NCI-H1105 treated with DMSO at 0.1 percent for 48 hours (cell line): ENCODE measurements at places on chromosomes 1 and 21.

GRCh38 chr1:55636696-55637095, 421.5 kb upstream of the USP24 start:
- no peak for DNase-seq

DNA sequence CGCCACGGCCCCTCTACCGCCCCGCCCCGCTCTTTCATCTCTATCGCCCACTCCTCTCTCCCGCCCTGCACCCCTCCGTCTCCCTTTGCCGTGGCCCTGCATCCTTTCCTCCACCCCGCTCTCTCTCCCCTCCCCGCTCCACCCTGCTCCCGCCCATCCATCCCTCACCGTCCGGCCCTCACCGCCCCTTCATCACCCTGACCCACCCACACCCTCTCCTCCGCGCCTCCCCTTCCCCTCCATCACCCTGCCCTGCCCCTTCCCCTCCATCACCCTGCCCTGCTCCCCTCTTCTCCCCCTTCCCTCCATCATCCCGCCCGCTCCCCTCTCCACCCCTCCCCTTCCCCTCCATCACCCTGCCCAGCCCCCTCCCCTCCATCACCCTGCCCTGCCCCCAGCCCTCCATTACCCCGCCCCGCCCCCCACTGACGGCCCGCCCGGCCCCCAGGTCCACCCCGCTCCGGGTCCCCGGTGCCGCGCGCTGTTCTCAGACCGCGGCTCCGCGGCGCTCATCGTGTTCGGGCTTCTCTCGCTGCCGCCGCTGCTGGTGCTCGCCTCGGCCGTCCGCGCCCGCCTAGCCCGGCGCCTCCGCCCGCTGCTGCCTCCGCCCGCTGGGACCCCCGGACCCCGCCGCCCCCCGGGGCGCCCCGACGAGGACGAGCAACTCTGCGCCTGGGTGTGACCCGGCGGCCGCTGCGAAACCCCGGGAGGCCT, 6.2 kb upstream of the ANKRD65 start:
- DNase-seq: no peak

GRCh38 chr1:87683196-87683956, 354.7 kb downstream of the LMO4 start:
- DNase-seq: peak; percentile 81

DNA sequence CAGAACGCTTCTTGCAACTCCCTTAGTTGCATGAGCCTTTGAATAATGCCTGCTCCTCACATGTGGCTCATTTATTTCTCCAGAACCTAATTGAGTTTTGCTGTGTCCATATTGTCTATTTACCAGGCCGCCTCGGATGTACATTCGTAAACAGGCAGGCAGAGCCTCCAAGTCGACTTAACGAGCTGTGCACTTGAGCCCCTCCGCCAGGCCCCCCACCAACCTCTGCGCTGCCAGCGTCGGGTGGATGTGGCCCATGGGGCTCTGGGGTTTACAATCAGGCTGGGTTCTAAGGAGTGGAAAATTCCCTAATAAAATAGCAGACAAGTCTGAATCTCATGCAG, 106.1 kb downstream of the NPHP4 start:
- no peak for DNase-seq

DNA sequence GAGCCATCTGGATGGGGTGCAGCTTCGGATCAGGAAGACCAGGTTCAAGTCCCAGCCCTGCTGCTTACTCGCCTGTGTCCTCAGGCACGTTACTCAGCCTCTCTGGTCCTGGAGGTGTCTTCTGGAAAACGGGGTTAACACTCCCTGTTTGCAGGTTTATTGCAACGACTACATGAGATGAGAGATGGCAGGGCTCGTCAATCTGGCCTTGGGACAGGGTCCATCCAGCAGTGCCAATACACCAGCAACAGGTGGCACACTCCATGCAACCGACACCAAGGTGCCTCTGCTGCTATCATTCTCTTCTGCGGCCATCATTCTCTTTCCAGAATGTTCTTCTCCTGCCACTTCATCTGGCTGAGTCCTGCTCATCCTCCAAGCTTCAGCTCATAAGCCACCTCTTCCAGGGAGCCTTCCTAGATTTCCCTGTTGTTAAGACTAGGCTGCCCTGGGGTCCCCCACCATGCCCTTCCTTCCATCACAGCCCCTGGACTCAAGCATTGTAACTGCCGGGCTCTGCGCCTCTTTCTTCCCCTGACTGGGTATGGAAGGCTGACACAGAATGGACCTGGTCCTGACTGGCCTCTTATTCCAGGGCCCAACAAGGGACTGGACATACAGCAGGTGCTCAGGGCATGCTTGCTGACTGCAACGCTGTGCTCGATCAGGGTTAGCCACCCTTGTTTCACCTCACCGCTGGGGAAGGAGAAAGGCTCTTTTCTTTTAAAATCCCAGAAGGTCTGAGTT, 87.4 kb downstream of the DMRTB1 start:
- no peak for DNase-seq

- peak; percentile 59 for DNase-seq
These were observed 1.1 kb upstream of the RPRD2 start for GRCh38 chr1:150362721-150363425.

DNA sequence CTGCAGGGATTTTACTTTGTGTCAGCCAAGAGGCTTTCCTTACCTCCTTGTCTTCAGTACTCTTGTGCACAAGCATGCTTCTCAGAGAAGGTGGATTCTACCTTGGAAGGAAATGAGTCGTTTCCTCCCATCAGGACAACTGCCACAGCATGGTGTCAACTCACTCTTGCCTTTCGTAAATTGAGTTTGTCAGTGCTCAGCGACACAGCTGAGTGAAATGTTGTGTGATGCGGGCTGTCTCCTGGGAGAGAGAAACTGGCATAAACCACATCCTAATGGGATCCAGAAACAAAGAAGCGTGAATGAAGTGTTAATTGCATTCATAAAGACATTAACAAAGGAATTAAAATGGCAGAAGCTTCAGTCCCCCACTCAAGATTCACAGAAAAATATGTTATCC, 51.5 kb upstream of the SLC22A15 start:
- DNase-seq: no peak

DNA sequence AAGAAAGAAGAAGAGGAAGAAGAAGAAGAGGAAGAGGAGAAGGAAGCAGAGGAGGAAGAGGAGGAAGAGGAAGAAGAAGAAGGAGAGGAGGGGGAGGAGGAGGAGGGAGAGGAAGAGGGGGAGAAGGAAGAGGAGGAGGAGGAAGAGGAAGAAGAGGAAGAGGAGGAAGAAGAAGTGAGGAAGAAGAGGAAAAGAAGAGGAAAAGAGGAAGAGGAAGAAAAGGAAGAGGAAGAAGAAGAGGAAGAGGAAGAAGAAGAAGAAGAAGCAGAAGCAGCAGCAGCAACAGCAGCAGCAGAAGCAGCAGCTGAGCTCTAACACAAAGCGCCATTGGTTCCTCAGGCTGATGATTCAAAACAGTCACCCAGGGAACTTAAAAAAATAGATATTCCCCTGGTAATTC, 34.0 kb downstream of the DNAI4 start:
- no peak for DNase-seq

DNA sequence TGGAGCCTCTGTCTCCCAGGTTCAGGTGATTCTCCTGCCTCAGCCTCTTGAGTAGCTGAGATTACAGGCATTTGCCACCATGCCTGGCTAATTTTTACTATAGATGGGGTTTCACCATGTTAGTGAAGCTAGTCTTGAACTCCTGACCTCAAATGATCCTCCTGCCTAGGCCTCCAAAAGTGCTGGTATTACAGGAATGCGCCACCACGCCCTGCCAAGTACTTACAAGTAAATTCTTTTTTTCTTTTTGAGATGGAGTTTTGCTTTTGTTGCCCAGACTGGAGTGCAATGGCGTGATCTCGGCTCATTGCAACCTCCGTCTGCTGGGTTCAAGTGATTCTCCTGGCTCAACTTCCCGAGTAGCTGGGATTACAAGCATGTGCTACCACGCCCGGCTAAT, 42.5 kb downstream of the RPRD2 start:
- no peak for DNase-seq

DNA sequence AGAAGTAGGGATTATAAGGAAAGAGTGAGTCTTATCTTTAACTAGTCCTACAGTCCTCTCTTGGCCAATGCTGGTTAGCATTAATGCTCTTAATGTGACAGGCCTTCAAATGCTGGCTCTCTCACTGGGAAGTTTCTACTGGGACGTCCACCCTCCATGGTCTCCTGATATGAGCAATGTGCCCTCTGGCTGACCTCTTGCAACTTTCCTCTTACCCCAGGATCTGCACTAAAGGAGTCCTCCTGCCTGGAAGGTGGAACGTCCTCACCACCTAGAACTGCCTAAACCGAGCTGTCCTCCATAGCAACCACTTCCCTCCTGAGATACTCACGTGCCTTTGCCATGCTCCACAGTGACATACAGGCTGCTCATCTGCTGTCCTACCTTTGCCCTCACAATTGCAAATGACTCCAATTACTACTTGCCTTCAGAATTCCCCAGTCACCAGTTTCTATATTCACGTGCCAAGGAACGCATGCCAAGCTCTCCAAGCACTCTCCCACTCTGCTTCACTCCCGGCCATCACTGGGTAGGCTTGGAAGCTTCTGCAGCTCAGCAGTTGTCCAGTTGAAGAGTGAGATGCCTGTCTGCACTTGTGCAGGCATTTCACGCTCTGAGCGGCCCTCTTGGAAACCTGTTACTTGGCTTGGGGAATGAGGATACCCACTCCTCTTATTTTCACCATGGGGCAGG, 404.7 kb downstream of the RRAGC start:
- no peak for DNase-seq

DNA sequence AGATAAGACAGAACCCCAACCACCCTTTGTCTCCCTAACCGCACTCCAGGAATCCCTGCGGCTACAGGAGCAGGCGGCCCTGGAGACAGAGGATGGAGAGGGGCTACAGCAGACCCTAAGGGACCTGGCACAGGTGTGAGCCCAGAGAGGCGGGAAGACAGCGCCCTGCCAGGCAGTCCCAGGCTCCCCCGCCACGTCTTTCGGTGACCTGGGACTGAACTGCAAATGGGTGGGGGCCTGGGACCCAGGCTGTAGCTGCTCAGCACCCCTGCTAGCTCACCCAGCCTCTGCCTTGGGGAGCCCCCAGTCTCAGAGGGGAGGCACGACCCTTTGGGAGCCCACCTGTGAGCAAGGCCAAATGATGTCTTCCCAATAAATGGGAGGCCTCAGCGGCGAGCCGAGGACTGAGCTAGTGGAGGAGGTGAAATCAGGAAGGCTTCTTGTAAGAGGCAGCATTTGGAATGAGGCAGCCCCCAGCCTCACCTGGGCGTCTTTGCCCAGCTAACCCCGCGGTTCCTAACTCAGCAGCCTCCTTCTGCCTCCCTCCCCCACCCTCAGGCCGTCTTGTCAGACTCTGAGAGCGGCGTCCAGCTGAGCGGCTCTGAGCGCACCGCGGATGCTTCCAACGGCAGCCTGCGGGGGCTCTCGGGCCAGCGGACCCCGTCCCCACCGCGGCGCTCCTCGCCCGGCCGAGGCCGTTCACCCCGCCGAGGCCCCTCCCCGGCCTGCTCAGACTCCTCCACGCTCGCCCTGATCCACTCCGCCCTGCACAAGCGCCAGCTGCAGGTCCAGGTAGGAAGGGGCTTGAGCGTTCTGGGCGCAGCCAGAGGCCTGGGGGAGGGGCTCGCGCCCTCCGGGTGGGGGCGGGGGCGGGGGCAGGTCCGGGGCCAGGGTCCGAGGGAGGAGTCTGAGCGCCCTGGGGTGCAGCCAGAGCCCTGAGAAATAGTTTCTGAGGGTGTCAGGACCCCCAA, 16.9 kb downstream of the CROCC start:
- DNase-seq: no peak

- DNase-seq: no peak
These were observed 24.5 kb downstream of the ELF3 start for GRCh38 chr1:202034683-202035462.

DNA sequence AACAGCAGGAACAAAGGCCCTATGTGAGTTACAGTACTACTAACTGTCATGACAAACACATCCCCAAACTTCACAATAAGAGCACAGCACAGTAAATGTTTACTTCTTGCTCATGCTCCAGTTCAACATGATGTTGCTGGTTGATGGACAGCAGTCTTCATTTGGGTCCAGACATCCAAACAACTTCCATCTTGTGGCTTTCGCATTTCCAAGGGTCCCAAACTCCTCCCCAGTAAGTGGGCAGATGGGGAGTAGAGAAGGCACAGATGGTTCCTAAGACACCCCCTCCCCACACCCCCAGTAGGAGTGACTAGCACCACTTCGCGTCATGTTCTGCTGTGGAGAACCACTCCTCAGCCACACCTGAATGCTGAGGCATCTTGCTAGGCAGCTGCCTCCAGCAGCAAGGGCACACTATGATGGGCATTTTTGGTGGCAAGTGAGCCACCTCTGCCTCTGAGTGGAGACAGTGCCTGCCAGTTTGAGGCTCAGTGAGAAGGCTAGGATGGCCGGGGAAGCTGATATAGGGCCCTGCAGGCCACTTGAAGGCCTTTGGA, 32.7 kb upstream of the CD2 start:
- DNase-seq: no peak

DNA sequence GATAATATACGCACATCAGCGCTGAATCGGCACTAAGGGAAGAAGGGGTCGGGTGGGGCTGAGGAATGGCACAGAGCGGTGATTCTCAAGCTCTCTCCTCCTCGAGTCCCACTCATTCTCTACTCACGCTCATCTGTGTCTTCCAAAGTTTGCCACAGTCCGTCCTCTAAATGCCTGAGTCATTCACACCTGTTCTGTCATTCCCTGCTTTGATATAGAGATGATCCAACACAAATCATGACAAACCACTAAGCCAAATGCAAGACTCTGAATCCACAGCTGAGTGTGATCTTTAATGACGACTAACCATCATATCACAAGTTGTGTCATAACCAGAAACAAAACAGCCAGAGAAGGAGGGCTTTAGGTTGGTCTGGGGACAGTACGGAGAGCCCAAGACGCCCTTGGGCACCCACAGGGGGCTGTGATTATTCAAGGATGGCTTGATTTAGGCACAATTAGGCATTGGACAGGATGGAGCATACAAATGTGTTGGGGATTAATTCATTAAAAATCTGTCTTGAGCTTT, 501.5 kb downstream of the KIF26B start:
- DNase-seq: no peak

- no peak for DNase-seq
These were observed 121.8 kb downstream of the OSBPL9 start for GRCh38 chr1:51738681-51739080.

- peak; percentile 42 for DNase-seq
These were observed 1.0 kb upstream of the EFNA1 start for GRCh38 chr1:155126556-155127104.

GRCh38 chr1:90716552-90717355, at the start of gene BARHL2:
TSS of gene BARHL2 (minus strand) at chr1:90717302. CDS start at chr1:90717195, 107 bp downstream.
- DNase-seq: no peak

GRCh38 chr1:39331647-39332046, 127.2 kb downstream of the MACF1 start:
- no peak for DNase-seq

GRCh38 chr1:56390232-56390867, 189.0 kb downstream of the PLPP3 start:
- DNase-seq: no peak
